ENCODE measurements at places on chromosomes 12 and 14.
A peak's percentile ranks its signal among the peaks of the same experiment; 100 is the strongest.

DNA sequence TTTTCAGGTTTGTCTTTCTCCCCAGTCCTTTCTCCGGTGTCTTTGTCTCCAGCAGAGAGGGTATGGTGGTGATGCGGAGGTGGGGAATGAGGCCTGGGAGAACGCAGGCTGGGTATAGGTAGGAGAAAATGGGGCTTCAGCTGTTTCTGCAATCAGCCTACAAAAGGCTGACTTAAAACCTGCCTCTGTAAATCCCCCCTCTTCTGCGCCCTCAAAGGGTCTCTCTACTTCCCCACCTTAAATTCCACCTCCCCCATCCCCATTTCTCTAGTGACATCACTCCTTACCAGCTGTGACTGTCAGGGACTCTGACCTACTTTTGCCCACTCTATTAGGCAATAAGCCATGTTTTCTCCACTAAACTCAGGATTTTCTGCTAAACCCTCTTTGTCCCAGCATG lies 8.1 kb upstream of the RIMKLB start:
- DNase-seq, result no peak

GRCh38 chr14:35223927-35224326 lies 68.3 kb upstream of the PSMA6 start:
- DNase-seq, result no peak

DNA sequence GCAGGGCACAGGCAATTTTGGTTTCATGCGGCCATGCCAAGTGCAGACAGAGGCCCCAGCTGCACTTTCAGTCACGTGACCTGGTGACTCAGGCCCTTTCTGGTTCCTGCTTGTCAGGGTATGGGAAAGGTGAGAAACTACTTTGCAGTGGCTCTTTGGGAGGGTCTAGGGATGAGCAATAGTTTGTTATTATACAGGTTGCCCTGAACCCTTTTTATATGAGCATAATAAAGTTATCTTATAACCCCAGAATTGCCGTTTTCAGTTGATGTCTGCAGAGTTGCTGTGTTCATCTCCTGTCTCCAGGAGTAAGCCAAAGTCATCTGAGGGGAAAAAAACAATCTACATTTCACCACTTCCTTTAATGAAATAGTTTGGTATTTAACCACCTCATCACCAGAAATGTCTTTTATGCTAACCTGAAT lies 30.9 kb upstream of the EMP1 start:
- peak; percentile 31 for DNase-seq

DNA sequence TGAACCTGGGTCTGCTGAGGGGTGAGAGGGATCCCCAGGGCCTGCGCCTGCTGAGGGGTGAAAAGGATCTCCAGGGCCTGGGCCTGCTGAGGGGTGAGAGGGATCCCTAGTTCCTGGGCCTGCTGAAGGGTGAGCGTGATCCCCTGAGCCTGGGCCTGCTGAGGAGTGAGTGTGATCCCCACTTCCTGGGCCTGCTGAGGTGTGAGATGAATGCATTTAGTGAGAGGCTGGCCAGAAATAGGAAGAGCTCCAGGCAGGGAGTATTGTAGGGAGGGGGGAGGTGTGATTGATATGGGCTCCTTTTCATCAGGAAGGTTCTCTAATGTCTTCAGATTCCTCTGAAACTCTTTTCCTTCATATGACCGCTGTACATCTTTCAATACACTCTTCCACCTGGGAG lies 43.0 kb downstream of the FAM186A start:
- no peak for DNase-seq

GRCh38 chr12:90304231-90304630 lies 595.6 kb upstream of the ATP2B1 start:
- DNase-seq, result no peak

DNA sequence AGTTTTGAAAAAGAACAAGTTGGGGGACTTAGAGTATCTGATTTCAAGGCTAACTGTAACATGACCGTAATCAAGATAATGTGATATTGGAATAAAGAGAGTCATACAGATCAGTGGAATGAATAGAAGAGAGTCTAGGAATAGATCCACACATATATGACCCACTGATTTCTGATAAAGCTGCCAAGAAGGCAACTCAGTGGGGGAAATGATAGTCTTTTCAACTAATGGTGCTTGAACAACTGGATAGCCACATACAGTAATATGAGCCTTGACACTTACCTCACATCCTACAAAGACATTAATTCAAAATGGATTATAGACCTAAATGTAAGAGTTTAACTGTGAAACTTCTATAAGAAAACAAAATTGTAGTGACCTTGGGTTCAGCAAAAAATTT lies 3.8 kb downstream of the PRKCH start:
- no peak for DNase-seq

DNA sequence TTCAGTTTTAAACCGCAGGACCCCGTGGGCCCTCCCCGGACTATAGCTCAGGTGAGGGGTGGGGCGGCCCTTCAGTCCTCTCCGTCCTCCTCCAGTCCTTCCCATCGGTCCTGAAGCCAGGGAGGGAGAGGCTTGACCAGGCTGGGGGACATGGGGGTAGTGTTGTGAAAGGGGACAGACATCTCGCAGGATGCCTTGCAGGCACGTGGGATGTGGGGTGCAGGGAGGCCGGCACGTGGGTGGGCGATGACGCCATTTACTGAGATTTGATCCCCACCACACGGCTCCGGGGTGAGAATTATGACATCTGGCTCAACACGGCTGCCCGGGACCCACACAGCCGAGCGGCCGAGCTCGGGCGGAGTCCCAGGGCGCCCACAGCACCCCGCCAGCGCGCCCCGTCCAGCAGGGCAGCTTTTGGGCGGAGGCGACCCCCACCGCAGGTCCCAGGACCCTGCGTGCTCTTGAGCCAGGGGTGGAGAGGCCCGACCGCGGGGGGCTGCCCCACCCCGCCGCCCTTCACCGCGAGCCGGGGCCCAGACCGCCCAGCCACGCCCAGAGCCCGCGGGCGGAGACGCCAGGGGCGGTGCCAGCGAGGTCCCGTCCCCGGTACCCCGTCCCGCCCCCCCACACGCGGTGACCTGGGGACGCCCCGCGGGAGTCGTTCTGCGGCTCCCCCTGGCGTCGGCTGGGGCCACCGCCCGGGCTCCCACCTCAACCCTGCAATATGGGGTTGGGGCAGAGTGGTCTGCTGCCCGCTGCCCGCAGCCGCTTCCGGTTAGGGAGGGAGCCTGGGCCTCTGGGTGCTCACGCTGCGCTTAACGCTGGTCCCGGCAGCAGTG lies 3.3 kb upstream of the EXOC3L4 start:
- peak; percentile 61 for DNase-seq

DNA sequence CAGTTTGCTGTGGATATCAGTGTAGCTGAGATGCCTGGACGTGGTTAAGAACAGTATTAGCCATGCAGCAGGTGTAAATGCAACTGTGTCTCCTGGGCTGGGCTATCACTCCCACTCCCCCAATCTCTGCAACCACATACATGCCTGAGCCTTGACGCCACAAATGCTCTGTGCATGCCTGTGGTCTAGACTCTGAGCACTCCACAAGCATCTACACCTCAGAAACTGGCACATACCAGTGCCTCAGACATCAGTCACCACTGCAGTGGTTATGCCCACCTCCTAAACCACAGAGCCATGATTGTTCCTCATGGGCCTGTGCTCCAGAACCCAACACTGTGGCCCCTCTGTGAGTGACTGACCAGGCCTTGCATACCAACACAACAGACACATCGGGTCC lies 226.8 kb upstream of the ALG10 start:
- no peak for DNase-seq

GRCh38 chr14:95536671-95537070 lies 1.8 kb downstream of the GLRX5 start:
- DNase-seq, result no peak

GRCh38 chr14:49849213-49849847 lies 3.3 kb downstream of the NEMF start:
- no peak for DNase-seq

DNA sequence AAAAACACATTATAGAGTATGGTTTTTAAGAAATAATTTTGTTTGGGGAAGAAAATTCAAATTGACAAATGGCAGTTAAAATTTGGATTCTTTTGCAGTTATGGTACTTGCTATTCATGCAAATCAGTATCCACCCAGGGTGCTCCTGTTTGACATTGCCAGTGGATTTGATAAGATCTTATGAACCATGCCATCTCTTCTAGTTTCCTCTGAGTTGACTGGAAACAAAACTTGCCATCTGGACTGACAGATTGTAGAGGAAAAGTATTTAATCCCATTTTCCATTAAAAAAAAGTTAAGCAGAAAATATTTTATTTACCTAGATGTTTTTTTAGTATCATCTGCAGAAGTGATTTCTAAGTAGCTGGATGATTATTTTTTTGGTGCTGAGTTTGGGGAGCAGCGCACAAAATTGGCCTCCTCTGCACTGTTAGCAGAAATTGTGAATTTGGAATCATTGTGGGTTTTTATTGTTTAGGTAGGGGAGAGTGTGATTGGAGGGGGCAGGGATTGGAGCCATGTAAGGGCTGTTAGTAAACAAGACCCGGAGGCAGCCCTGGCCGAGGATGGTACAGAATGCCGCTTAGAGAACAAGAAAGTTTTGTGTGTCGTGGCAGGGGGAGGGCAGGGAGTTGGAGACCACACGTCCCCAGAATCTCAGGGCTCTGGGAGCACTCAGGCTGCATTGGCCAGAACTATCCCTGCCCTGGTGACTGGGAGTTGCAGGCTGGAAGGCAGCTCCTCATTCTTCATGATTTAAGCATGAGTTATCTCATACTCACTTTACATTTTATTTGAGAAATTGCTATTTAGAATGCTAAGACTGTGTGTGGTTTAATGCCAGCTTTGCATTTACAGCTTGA lies 56.6 kb downstream of the WDR20 start:
- DNase-seq, result no peak

- no peak for DNase-seq
Measured at GRCh38 chr12:103144278-103144677, 186.8 kb downstream of the ASCL1 start.

DNA sequence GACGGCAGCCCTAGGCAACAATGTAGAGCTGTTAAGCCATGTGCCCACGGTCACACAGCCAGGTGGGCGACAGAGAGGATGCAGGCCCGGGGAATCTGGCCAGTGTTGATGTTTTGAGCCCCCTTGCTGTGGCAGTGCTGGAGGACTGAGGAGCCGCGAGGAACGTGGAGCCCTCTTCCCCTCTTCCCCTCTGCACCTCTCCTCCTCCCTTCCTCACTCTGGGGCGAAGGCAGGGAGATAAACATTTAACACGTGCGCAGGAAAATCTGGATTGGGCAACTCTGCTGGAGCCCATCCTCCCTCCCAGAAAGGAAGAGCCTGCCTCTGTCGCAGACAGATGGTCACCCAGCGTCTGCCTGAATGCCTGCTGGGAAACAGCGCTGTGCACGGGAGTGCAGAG lies 376.8 kb downstream of the FUT8 start:
- DNase-seq, result no peak

DNA sequence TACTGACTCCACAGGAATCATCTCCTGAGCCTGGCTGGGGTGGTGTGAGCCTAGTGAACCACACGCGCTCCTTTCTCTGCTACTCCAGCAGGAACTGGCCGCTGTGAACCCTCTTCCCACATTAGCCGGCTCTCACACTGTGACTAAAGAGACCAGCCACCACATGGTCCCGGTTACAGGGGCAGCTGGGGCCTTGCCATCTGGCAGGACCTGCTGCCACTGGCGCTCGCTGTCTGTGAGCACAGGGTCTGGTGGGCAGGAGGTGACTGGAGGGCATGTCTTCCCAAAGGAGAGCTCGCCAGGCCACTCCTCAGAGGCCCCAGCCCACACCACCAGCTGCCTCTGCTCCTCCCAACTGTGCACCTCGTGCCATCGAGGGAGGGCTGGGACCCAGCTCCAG lies 99.3 kb downstream of the SINHCAF start:
- DNase-seq, result no peak

GRCh38 chr12:49873361-49873934 lies 30.3 kb downstream of the FAIM2 start:
- DNase-seq, result no peak

GRCh38 chr12:58105225-58106119 lies 164.1 kb downstream of the ATP23 start:
- no peak for DNase-seq

DNA sequence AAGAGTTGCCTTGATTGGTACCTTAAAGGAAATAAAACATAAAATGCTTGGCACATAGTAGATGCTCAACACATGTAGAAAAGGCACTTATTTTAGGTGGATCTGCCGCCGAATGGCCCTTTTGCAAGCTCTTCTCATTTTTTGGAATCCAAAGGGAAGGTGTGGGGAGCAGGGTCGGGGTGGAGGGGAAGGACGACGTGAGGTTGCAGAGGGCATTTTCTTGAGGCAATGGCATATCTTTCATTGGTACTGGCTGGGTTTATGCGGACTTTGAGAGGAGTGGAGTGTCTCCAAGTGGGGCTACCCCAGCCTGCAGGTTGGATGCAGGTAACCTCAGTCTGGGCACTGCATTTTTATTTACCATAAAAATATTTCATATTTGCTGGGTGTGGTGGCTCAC lies 8.1 kb downstream of the RTL1 start:
- no peak for DNase-seq

- DNase-seq, result no peak
Measured at GRCh38 chr14:71119075-71119474, 211.8 kb downstream of the PCNX1 start.

- no peak for DNase-seq
Measured at GRCh38 chr12:84660139-84660538, 252.5 kb downstream of the SLC6A15 start.

GRCh38 chr14:66017927-66018326 lies 468.2 kb upstream of the CCDC196 start:
- no peak for DNase-seq

- DNase-seq, result no peak
Measured at GRCh38 chr14:50926851-50927386, 17.4 kb downstream of the PYGL start.

GRCh38 chr14:70685474-70686197 lies 43.9 kb downstream of the TTC9 start:
- no peak for DNase-seq

DNA sequence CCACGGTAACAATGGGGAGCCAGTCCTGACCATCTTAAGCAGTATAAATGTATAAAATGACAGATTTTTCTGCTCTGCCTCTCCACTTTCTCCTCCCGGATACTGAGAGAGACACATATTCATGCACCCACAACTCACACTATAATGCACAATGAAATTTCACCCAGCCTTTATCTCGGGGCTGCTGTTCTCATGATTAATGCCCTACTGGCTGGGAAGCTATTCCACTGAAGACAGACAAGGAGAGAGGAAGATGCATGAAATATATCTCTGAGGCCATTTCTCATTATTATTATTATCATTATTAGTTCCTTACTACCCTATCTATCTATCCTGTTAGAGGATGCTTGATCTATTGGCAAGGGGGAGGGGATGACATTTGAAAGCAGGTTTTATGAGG lies 501.7 kb downstream of the DIO2 start:
- no peak for DNase-seq

- no peak for DNase-seq
Measured at GRCh38 chr12:30754383-30754749, 385 bp downstream of the CAPRIN2 start.
